ENCODE measurements at places on chromosomes 2 and 18.

DNA sequence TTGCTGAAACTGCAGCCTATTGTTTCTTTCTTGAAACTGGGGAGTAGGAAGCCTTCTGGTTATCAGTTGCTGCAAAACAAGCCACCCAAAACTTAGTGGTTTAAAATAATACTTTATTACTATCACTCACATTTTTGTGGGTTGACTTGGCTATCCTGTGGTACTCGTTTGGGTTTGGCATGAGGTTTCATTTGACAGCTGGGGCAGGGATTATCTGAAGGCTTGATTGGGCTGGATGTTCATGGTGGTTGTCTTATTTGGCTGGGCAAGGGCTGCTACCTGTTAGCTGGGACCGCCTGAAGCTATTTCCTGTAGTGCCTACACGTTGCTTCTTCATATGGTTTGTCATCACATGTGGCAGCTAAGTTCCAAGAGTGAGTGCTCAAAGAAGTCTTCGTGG is 122.3 kb downstream of the PLCL1 start:
- no peak for DNase-seq

GRCh38 chr2:37110306-37111212 is 26.2 kb downstream of the GPATCH11 start:
- no peak for DNase-seq

- DNase-seq = no peak
Observed at GRCh38 chr2:239685556-239685955, 284.7 kb upstream of the HDAC4 start.

GRCh38 chr18:36580874-36581750 is 247.7 kb downstream of the TPGS2 start:
- no peak for DNase-seq

GRCh38 chr2:152525277-152525838 is 190.4 kb downstream of the FMNL2 start:
- DNase-seq = no peak

DNA sequence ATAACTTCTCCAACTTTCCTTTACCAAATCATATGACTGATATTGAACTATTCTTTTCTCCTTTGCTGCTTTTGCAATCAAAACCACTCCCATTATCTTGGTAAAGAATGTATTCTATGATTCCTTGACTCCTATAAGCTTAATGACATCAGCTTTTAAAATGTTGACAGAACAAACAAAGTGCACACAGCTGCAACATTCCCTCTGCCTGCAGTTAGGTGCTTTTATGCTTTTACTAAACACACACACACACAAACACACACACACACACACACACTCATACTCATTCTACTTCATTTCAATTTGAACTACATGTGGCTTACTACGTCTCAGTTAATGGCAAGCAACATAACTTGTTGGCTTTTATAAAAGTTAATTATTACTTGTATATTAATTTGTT is 946.6 kb downstream of the DPP10 start:
- no peak for DNase-seq

- DNase-seq = no peak
Observed at GRCh38 chr2:168717790-168718502, 84.5 kb upstream of the NOSTRIN start.

DNA sequence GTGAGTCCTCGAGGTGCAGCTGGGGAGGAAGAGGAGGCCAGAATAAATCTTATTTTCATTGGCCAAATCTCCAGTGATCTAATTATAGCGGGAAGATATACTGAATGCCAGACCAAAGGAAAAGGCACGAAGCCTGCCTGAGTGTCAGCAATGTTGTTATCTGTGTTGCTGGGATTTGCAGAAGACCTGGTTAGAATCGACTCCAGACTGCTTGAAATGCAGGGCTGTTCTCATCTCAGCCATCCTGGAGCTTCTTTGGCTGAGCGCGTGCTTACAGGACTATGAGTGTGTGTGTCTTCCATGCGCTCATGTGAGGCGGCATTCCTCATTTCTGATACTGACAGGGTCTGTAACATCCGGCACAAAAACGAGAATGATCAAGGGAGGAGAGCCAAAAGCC is 81.2 kb downstream of the TSN start:
- no peak for DNase-seq

- peak; percentile 58 for DNase-seq
Observed at GRCh38 chr2:68837164-68837860, 33.9 kb downstream of the BMP10 start.

GRCh38 chr18:10403708-10404107 is 50.7 kb upstream of the APCDD1 start:
- no peak for DNase-seq

- no peak for DNase-seq
Observed at GRCh38 chr2:104859291-104859765, 5.4 kb downstream of the POU3F3 start.

GRCh38 chr18:26208977-26209376 is 17.3 kb upstream of the TAF4B start:
- DNase-seq = no peak

GRCh38 chr2:29443151-29443550 is 327.9 kb downstream of the CLIP4 start:
- no peak for DNase-seq

- no peak for DNase-seq
Observed at GRCh38 chr2:174482854-174483253, 4.0 kb downstream of the GPR155 start.

- no peak for DNase-seq
Observed at GRCh38 chr2:213171147-213171546, 19.7 kb upstream of the IKZF2 start.

- DNase-seq = no peak
Observed at GRCh38 chr18:36724169-36724568, 104.6 kb downstream of the TPGS2 start.

GRCh38 chr2:20486571-20486970 is 39.7 kb downstream of the RHOB start:
- no peak for DNase-seq

DNA sequence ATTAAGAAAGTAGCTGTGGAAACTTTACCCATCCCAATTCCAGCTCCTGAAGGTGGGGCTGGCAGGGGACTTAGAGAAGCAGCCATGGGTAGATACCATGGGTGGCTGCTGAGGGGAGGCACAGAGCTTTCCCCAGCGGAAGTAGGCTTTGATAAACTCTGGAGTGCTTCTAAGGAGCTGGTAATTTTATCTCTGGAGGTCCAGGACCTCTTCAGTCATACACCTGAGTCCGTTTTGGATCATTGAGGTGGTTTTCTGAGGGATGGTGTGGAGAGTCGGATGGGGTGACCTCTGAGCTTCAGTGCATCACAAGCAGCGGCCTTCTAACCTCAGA is 36.7 kb upstream of the BMP10 start:
- DNase-seq = no peak

GRCh38 chr18:50836521-50836957 is 16.7 kb upstream of the MRO start:
- no peak for DNase-seq

GRCh38 chr2:157193461-157193860 is 64.0 kb upstream of the GALNT5 start:
- DNase-seq = no peak

GRCh38 chr18:23369266-23369665 is 83.8 kb upstream of the RIOK3 start:
- DNase-seq = no peak

- no peak for DNase-seq
Observed at GRCh38 chr2:223046470-223047040, 5.4 kb upstream of the KCNE4 start.

GRCh38 chr2:222751238-222751637 is 79.8 kb downstream of the MOGAT1 start:
- DNase-seq = no peak

GRCh38 chr2:71067567-71068217 is 756 bp upstream of the NAGK start:
- no peak for DNase-seq

DNA sequence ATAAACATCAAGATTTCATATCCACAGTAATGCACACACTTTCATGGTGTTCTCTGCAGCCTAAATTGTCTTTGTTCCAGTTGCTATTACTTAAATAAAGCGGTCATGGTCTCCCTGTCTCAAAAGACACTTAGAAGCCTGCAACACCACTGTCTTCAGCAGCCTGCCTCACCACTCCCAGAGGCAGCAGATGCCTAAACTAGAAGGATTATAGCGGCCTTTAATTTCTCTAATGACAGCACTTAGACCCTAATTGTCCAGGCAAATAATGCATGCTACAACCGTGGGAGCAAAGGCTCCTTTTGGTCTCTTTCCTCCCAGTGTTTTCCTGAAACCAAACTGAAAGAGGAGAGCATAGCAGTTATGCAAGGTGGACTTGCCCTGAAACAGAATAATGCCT is 248.8 kb upstream of the SLC39A10 start:
- DNase-seq = no peak

DNA sequence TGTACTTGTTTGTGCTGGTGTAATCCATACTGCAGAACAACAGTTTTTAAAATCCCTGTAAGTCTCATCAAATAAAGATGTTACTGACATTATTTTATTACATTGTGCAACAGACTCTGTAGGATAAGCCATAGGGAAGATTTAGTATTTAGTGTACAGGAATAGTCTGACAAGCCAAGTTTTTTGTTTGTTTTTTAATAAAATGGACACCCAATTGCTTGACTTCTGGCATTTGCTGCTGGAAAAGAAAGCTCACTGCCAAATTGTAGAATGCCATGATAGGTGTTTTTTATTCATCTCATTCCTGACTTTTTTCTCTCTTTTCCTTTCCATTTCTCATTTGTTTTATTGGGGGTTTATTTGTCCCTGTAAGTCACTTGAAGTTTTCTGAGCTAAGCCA is 38.1 kb downstream of the SMARCAL1 start:
- no peak for DNase-seq

- no peak for DNase-seq
Observed at GRCh38 chr2:20012032-20012281, 511 bp downstream of the MATN3 start.

GRCh38 chr2:61356261-61356957 is 114.5 kb downstream of the USP34 start:
- DNase-seq = no peak

GRCh38 chr2:241902357-241902991 is 32.9 kb downstream of the RTP5 start:
- no peak for DNase-seq

- no peak for DNase-seq
Observed at GRCh38 chr2:199495147-199495546, 37.4 kb upstream of the SATB2 start.

- DNase-seq = no peak
Observed at GRCh38 chr2:145753041-145753608, 1233.2 kb upstream of the ZEB2 start.

- no peak for DNase-seq
Observed at GRCh38 chr2:168526641-168527040, 70.6 kb downstream of the CERS6 start.

GRCh38 chr2:127193967-127194280 is 26.2 kb downstream of the CYP27C1 start:
- DNase-seq = no peak

- DNase-seq = no peak
Observed at GRCh38 chr2:147068071-147068470, 776.8 kb upstream of the ACVR2A start.

GRCh38 chr2:19538411-19538963 is 180.1 kb upstream of the OSR1 start:
- DNase-seq = peak; percentile 88

DNA sequence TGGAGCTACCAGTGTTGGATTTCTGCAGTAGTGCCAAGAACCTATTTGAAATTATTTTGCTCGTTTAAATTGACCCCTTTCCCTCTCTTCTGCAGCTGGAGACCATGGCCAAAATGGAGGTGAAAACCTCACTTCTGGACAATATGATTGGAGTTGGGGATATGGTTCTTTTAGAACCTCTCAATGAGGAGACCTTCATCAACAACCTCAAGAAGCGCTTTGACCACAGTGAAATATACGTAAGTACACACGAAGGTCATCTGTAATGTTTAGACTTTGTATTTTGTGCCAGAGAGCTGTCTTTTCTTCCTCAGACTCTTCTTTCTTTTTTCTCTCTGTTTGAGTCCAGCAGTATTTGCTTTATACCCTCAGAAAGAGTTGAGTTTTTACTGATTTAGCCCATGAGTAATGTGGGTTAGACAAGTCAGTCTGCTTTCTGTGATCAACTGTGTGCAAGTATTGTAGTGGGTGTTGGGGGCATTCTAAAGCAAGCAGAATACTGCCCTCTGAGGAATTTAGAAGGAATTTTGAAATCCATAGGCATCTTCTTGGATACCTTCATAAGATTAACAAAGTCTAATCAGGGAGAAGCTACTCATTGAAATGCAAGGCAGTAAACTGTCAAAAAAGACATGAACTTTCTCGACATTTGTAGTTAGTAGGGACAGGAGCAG is 31.7 kb downstream of the MYO1B start:
- DNase-seq = no peak

GRCh38 chr18:22689712-22690111 is 243.4 kb upstream of the RBBP8 start:
- DNase-seq = no peak

GRCh38 chr2:127646487-127647241 is 711 bp downstream of the GPR17 start:
- DNase-seq = no peak

DNA sequence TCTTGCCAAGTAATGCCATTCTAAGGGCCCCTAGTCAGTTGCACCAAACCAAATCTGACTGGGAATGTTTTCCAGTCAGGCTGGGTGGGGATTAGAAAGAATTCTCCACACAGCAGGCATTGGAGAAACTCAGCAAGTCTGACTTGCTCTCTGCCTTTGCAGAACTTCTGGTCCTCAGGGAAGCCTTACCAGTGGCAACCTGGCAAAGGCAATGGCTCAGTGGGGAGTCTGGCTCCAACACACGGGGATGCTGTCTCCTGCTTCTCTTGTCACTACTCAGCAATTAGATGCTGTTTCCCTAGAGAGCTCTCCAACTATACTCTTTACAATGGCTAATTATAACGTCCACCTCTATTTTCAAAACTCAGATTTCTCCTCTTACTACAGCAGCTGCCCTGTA is 810.7 kb downstream of the LRRTM4 start:
- DNase-seq = no peak

DNA sequence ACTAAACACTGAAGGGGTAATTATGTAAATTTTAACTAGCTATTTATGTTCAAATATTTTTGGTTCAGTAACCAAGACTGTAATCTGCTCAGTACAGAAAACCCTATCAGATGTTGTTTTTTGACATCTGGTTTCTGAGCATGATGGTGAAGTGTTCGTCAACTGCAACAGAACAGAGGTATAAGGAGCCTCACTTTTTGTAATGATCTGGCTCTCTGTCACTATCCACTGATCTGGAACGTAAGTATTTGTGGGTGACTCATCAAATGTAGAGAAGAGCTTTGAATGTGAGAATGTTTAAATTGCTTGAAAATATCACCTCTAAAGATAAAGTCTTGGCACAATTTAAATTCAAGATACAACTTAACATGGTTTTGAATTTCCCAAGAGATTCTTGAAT is 213.6 kb upstream of the FAM98A start:
- DNase-seq = no peak

All from HCT116 (cell line).